ENCODE measurements at places on chromosomes 2 and 18.

GRCh38 chr2:106096299-106097037, 97.6 kb downstream of the UXS1 start:
- no peak for DNase-seq

- peak; percentile 59 for DNase-seq
Observed at GRCh38 chr2:158619496-158619895, 162.7 kb downstream of the PKP4 start.

DNA sequence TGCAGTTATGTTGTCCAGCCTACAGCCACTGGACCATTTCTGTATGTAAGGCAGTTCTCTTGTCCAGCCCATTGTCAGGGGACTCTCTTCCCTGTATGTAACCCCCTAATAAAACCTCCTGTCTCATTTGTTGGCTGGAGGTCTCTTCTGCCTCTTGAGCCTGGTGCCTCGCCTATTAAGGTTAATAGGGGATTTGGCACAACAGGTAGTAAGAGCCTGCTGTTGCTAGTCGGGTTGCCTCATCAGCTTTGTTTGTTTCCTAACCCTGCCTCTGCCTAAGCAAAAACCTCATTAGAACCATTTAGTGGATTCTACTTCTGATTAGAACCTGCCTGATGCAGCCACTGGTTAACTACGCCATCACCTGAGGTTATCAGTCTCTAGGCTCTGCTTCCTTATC, 62.2 kb upstream of the STPG4 start:
- DNase-seq: no peak

- DNase-seq: no peak
Observed at GRCh38 chr2:142299021-142299420, 168.2 kb upstream of the LRP1B start.

GRCh38 chr2:53381271-53381670, 386.3 kb upstream of the CHAC2 start:
- no peak for DNase-seq

DNA sequence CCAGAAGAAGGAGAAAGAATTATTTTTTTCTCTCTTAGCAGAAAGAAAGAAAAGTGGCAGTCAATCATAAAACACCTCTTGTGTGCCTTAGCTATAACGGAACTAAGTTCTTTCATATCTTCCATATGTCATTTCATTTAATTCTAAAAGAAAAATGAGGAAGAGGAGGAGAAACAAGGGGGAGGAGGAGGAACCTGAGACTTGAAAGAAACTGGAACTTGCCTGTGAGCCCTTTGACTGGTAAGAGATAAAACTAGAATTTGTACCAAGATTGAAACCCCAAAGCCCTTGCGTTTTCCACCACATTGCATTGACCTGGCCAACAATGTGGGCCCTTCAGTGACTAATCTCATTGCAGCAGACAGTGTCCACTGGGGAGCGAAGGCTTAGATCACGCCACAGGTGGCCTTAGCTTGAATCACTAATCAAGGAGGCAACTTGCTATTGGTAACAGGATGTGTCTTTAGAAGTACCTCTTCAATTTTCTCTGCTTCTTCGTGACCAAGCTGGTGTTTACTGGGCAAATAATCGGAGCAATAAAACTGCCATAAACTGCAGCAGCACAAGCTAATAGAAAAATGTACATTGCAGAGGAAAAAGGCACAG, 307.9 kb downstream of the CLIP4 start:
- no peak for DNase-seq

DNA sequence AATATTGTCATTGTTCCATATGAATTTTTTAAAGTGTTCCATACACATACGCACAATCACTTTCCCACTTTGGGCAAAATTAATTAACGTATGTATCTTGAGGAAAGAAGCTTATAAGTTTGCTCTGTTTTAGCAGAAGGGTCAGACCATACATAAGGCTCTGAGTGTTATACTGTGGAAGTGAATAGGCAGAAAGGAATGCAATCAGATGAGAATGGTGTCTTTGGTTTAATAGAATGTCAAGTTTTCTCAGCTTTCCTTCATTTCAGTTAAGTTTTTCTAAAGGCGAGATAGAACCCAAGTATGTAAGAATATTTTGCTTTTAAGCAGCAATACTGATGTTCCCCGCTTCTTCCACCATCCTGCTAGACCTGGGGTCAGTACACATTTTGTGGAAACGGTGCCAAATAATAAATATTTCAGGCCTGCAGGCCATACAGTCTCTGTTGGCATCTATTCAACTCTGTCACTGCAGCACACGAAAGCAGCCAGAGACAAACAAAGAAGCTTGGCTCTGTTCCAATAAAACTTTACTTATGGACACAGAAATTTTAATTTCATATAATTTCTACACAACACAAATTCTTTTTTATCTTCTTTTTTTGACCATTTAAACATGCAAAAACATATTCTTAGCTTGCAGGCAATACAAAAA, 100.6 kb downstream of the UPP2 start:
- DNase-seq: peak; percentile 75

- peak; percentile 79 for DNase-seq
Observed at GRCh38 chr2:189350540-189351209, 90.6 kb upstream of the WDR75 start.

GRCh38 chr2:94986392-94986963, 39.0 kb upstream of the MAL start:
- peak; percentile 72 for DNase-seq

DNA sequence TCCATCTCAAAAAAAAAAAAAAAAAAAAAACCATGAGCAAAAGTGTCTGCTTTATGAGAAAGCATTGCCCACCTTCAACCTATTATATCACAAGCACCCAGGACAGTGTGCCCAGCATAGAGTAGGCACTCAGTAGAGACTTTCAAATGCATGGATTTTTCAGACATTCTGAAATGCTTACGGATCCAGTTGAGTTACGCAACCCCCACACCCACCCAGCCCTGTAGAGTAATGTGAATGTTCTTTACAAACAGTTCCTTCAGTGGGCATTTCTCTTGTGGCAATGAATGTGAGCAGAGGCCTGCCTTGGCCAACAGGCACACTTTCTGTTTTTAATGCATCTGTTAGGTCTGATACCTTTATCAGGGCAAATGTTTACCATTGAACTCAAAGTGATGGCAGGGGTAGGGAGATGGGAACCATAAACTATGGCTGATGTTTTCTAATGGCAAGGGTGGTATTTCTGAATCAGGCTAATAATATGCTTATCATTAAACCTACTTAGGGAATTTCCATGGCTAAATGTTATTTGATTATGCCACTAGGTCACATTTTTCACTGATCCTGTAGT, 65.0 kb upstream of the RPL31 start:
- DNase-seq: no peak

- DNase-seq: no peak
Observed at GRCh38 chr2:232897598-232898408, 27.7 kb downstream of the SNORC start.

GRCh38 chr18:53070788-53071187, 730.8 kb downstream of the DCC start:
- no peak for DNase-seq

DNA sequence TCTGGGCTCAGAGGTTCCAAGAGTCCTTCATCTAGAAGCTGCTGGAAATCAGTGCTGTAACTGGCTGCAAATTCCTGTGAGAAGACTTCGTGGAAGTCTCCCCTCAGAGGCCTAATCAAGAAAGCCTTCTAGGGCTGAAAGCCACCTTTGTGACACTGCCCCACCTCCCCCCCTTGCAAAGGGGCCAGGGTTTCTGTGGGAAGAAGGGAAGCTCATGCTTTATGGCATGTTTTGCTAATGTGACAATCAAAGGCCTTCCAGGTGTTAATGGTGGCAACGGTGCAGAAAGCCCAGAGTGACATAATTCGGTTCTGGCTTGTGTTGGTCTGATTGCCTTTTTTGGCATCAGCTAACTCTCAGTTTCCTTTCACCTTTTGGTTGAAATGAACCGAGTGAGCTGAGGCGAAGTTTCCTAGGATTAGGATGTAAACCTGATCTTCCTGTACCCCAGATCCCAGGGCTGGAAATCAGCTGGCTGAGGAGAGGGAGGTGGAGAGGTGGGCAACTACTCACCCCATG, 126.9 kb upstream of the TRIB2 start:
- DNase-seq: no peak

- peak; percentile 55 for DNase-seq
Observed at GRCh38 chr2:133171393-133172004, 396.8 kb downstream of the NCKAP5 start.

GRCh38 chr2:166957686-166958085, 69.4 kb downstream of the XIRP2 start:
- no peak for DNase-seq

- no peak for DNase-seq
Observed at GRCh38 chr18:27493182-27493581, 308.1 kb upstream of the CHST9 start.

GRCh38 chr18:34786162-34786741, 76.2 kb downstream of the DTNA start:
- DNase-seq: no peak

DNA sequence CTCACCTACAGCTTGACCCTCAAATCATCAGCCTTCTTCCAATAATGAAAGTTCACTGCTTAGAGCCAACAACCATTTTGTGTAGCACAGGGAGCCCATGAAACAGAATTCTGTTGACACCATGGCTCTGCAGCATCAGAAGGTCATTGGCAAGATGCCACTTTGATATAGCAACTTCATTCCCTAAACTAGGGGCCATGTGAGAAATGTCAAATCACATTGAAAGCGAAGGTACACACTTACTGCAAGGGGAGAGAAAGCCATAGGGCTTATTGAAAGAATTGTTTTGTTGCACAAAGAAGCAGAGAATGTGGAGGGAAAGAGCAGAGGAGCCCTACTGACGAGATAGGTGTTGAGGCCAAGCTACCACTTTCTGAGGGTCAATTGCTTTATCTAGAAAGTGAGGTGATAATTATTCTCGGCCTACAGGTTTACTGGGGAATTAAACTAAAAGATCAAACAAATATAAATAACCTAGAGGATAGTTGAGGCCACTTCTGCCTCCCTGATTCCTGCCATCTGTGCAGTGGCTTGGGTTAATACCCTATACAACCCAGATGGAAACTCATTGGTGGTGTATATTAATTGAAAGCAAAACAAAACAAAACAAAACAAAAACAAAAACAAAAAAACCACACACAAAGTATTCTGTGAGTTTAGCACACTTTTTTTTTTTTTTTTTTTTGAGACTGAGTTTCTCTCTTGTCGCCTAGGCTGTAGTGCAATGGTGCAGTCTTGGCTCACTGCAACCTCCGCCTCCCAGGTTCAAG, 5.9 kb upstream of the ABCA12 start:
- no peak for DNase-seq

DNA sequence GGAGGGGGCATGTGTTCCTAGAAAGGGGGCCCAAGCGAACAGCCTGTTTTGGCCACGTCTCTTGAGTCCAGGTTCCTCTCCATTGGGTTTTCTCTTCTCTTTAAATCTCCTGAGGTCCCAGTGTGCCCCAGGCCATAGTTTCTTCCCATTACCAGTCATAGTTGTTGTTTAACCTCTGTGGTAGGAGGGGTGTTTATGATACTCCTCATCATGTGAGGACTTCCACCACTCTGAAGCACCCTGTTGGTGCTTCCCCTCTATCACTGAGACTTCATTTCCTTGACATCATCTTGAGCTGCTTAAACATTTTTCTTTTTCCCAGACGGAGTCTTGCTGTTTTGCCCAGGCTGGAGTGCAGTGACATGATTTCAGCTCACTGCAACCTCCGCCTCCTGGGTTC, 45.9 kb downstream of the WIPF1 start:
- no peak for DNase-seq

DNA sequence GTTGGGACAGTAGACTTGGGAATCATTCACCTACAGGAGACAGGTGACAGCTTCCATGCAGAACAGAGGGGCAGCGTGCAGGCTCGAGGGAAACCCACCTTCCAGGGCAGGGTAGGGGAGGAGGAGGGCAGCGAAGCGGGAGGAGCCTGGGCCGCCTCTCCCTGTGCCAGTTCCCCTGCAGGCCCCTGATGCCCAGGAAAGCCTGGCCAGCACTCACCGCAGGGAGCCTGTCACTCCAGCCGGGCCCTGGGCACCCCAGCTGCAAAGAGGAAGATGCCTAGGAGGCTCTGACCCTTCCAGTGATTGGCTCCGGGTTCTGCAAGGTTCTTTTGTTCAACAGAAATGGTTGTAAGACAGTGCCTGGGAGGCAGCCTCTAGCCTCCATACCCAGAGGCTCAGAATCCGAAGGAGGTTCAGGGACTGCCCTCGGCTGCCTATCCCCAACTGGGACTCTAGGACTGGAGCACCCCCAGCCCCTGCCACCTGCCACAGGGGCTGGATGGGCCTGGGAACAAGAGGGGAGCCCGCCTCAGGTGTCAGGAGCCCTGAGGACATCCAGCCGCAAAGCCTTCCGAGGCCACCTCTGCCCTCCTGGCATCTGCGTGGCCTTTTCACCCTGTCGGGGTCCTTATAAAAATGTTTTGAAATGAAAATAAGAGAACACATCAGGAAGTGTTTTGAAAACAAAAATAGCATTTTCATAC, 103.2 kb downstream of the PTGR3 start:
- DNase-seq: no peak
